Muscle of leg (tissue), 16 donors: ENCODE measurements at places on chromosomes 6 and 20.

GRCh38 chr6:38901802-38902522, 146.6 kb upstream of the GLP1R start:
- no peaks in the 10 kb centered on the region for H3K36me3 ChIP-seq
- no peak overlapping the region for H3K4me3 ChIP-seq
- DNase-seq: no peak
- H3K27ac ChIP-seq: no peak overlapping the region

DNA sequence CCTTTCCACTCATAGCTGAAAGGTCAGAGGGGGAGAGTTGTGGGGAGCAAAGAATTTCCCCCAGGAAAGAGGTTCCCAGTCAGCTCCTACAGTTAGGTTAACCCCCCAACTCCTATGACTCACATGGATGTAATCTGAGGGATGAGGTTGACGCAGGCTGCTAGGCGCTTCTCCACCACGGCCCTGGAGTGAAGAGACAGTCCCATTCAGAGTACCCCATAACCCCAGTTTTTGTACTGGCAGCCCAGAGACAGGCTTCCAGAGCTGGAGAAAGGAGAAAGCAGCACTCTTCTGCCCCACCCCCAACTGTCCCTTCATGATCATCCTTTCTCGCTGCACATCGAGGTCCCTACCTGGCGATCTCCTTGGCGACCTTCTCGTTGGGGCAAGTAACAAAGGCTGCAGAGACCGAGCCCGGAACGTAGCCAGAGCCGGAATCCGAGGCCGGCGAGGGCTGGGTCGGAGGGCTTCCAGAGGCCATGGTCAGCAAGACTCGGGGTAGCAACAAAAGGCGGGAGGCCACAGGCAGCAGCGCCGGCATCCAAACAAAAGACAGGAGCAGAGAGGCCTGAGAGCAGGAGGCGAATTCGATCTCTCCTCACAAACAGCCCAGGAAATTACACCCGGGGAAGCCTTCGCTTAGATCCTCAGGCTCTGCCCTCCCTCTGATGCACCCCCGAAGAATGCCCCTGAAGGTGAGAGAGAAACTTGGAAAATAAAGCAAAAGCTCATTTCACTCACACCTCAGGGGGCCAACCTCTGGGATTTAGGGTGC, 592 bp downstream of the CUTA start:
- no peaks in the 10 kb centered on the region for H3K27me3 ChIP-seq
- peaks cover 38% of the 10 kb centered on the region for H3K4me1 ChIP-seq
- peaks cover 44% of the 10 kb centered on the region for H3K36me3 ChIP-seq
- no peak for DNase-seq
- peak overlapping the region; percentile 91 for H3K27ac ChIP-seq

- H3K4me1 ChIP-seq: peaks cover 2% of the 10 kb centered on the region
- no peaks in the 10 kb centered on the region for H3K27me3 ChIP-seq
- DNase-seq: peak; percentile 11
- H3K4me3 ChIP-seq: no peak overlapping the region
- H3K36me3 ChIP-seq: peaks cover 35% of the 10 kb centered on the region
- no peak overlapping the region for H3K27ac ChIP-seq
Observed at GRCh38 chr6:105113422-105113821, 66.4 kb downstream of the POPDC3 start.

- no peaks in the 10 kb centered on the region for H3K27me3 ChIP-seq
- no peak overlapping the region for H3K27ac ChIP-seq
- H3K4me3 ChIP-seq: no peak overlapping the region
- peaks cover 43% of the 10 kb centered on the region for H3K36me3 ChIP-seq
- DNase-seq: no peak
Observed at GRCh38 chr20:25466846-25467245, 59.4 kb downstream of the GINS1 start.

DNA sequence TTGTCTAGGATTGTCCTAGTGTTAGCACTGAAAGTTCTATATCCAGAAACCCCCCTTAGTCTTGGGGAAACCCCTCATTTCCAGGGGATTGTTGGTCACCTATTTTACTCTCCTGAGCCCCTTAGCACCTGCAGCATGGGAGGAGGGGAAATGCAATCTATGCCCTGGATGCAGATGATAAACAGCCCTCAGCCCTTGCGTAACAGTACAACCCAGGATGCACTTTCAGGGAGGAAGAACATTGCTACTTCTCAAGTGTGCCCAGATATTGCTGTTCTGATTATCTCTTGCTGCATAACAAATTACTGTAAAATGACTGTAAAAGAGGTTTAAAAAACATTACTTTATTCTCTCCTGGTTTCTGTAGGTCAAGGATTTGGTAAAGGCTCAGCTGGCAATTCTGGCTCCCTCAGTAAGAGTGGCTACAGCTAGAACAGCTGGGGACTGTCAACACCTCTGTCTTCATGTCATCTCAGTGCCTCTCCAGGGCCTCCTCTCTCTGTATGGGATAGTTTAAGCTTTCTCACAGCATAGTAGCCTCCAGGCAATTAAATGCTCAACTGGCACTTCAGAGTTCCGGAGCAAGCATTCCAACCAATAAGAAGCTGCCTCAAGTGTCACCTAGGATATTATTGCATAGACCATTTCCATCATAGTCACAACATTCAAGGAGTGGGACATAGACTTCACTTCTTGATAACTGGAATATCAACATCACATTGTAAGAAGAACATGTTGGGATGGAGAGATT, 117.8 kb upstream of the FOXO3 start:
- no peak for DNase-seq
- H3K27ac ChIP-seq: no peak overlapping the region
- H3K4me1 ChIP-seq: no peaks in the 10 kb centered on the region
- H3K4me3 ChIP-seq: no peak overlapping the region

GRCh38 chr6:127550403-127550802, 26.6 kb upstream of the C6orf58 start:
- no peak overlapping the region for H3K4me3 ChIP-seq
- no peak overlapping the region for H3K27ac ChIP-seq
- H3K27me3 ChIP-seq: no peaks in the 10 kb centered on the region
- no peaks in the 10 kb centered on the region for H3K4me1 ChIP-seq
- no peak for DNase-seq

GRCh38 chr6:162099685-162100084, 627.9 kb downstream of the PRKN start:
- H3K4me3 ChIP-seq: no peak overlapping the region
- H3K27ac ChIP-seq: no peak overlapping the region
- no peaks in the 10 kb centered on the region for H3K36me3 ChIP-seq
- H3K4me1 ChIP-seq: no peaks in the 10 kb centered on the region
- no peaks in the 10 kb centered on the region for H3K27me3 ChIP-seq
